Activated T-cell treated with anti-CD3 and anti-CD28 coated beads for 24 hours (primary cell): ENCODE measurements at places on chromosomes 6 and 20.

DNA sequence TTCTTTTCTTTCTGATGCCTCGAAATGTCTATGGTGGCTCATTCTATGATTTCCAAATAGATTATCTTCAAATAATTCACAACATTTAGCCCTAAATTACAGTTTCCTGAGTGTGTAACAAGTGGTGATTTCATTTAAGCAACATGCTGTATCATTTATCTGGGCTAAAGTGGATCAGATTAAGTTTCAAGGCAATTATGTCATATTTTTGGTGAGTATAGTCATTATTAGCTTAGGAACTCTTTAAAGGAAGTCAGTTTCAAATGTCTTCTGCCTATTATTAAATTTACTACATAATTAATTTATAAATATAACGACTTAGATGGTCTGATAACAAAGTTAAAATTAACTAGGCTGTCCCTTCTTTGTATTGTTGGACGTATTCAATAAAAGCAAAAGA is 847.9 kb upstream of the FLRT3 start:
- no peak for DNase-seq

GRCh38 chr20:34675561-34675960 is 1.3 kb downstream of the PIGU start:
- DNase-seq: no peak

- DNase-seq: no peak
Measured at GRCh38 chr20:32589769-32590168, 4.6 kb upstream of the NOL4L start.

GRCh38 chr6:40693768-40694167 is 106.6 kb upstream of the LRFN2 start:
- DNase-seq: no peak

DNA sequence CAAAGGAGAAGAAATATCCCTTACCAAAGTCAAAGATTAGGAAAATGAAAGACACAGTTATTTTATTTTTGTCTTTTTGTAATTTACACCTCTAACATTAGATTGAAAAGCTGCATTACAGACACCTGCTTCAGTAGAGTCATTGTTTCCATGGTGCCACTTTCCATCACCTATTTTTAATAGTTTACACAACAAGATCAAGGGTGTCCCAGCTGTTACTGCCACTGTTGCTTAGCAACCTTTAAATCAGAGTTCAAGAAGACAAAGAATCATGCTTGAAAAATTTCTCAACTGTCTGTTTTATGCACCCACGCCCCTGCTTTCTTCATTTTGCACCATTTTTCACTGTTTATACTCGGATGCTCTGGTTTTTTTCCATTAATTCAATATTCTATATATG is 668.2 kb upstream of the GJE1 start:
- no peak for DNase-seq

DNA sequence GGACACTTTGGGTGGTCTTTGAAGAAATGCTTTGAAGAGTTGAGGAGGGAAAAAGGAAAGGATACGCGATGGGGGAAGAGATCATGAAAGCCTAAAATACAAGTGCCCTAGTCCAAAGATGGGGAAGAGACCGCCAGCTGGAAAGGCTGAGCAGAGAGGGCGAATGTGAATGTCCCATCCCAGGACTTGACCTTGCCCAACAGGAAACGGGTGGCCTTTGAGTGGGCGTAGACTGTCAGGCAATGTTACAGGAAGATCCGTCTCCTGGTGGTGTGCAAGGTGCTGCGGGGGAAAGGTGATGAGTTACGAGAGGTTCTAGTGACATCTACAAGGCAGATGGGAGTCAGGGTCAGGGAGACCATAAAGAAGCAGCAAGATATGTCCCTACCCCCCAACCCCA is 55.0 kb upstream of the TBXT start:
- no peak for DNase-seq

DNA sequence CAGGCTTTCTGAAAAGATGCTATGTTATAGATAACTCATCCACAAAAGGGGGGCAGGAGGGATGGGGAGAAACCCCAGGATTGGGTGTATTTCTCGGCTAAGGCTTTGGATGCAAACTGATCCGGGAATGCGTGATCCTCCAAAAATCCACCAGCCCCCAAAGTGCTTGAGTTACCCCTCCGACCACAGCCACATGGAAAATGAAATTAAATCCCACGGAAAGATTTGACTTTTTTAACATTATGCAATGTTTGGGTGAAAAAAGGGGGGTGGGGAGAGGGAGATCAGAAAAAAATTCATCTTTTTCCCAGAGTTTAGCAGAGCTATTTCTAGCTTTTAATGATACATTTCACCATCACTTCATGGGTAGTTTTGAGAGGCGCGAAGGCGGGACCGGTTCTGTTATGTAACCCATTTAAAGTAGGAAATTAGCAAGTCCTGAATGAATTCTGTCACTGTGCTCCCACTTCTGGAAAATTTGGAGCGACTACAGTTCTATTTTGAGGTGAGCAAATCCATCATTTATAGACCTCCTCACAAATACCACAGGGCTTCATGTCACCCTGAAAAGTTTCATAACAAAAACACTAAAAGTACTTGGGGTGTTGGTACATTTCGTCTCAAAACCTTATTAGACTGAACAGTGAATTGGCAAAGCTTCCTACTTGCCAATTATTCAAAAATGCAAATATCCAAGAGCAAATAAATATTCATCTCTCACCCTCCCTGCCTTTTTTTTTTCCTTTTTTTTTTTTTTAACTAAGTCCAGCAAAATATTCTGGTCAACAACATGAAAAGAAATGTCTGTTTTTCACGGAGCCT is 51.9 kb upstream of the NFATC2 start:
- DNase-seq: no peak

GRCh38 chr6:52361945-52362442 is at the start of gene PAQR8:
PAQR8 (plus strand) TSS chr6:52362151; CDS start chr6:52403214, 41,063 bp downstream.
- DNase-seq: peak; percentile 76

DNA sequence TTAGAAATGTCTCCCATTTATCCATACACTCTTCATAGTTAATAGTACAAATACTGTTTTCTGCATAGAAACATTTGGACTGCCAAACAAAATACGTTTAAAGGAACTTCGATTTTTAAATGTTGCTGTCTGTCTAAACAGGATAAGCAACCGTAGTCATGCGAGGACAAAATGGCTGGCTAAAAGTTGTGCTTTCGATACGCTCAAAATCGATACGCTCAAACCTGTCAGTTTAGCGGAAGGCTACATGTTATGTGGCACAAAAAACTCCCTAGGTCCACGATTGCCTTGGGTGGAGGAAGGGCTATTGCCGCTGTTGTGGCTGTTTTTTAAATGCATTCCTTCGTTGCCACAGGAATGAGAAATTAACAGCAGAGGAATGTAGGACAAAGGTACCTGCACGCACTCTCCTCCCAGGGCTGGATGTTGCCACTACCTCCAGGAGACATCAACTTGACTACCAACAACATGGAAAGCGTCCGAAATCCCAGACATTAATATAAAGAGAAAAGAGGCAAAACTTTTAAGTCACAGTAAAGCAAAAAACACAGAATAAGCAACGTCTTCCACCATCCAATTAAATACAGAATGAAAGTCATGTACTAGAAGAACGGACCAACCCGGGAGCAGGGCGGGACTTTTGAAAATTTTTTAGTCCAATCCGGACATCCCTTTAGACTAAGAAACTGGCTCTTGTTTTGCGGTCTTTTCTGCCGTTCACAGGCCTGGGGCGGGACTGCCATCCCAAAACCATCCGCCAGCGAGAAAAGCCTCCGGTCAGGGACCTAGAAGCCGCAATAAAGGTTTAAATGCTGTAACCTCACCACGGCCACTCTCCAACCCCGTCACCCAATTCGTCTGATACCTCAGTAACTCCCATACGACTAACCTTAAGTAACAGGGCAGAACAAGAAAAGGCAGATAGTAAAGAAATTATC is 32.2 kb upstream of the HFE start:
- peak; percentile 77 for DNase-seq

DNA sequence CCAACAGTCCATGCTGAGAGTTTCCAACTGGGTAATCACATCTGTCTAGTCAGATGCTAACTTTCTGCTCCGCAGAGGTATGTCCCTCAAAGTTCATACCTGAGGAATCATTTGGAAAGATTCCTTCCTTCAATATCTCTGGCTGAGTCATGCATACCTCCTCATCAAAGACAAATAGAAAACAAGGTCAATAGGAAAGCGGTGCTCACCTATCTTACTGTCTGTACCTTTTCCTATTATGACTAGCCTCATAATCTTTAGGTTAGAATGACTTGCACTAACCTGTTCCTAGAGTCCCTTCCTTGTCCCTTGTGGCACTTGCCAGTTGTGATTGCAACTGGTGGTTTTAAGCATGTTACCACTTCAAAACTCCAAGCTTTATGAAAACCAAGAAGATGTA is 78.2 kb upstream of the PTPRK start:
- DNase-seq: no peak

DNA sequence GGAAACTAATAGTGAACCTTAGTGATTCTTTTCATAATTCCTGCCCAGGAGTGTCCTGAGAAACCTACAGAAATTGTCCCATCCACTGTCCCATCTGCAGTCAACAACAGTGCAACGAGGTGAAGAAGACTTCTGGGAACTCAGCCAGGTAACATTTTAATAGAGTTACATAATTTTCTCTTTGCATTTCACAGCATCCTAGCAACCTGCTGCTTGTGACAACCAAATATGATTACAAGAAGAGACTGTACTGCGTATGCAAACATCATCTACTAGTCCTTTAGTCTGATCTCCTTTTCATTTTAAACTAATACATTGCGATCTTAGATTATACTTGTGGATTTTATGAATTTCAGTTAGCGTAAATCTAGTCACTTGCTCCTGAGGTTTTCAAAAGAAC is 951.6 kb downstream of the TFAP2A start:
- no peak for DNase-seq

DNA sequence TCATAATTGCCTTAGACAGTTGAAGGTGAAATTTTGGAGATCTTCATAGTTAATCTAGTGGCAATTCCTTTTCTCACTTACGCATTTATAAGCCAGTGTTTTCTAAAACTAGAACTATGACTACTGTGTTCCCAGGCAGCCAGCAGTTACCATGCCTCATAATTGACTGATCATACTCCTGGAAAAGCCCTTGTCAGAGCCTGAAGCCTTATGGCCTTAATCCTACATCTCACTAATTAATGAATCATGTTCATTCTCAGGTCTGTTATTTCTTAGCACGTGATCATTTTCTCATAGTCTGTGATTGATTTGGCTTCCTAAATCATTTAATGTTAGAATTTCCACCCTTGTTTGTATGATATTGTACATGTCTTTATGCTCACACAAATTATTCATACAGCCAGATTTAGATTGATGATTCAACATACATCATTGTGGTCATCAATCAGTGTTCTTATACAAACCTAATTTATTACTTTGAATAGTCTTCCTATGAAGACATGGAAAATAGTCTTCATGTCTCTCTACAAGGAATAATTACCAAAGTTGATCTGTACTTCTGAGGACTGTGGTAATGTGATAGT is 132.6 kb upstream of the ASCC3 start:
- no peak for DNase-seq

GRCh38 chr6:108157234-108157980 is 8.4 kb upstream of the NR2E1 start:
- no peak for DNase-seq

DNA sequence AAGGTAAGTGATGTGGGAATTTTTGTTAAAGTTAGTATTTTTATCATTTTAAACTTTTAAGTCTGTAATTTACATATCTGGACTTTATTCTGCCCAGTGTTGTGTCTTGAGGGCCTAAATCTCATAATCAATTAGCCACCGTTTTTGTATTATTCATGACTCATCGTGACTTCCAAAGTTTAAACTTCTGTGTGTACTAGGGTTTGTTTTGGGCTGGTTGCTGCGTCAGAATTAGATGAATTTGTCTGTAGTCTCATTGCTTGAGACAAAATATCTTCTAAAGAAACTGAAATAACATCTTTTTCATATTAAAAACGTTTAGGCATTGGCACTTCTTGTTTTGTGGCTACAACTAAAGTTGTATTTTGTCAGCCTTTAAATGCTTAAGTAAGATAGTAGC is 41.3 kb downstream of the CDYL start:
- no peak for DNase-seq

- DNase-seq: no peak
Measured at GRCh38 chr6:82963191-82963925, 102.3 kb downstream of the UBE3D start.

GRCh38 chr6:5125152-5126006 is 40.2 kb downstream of the PPP1R3G start:
- DNase-seq: no peak

GRCh38 chr6:162177746-162178145 is 549.8 kb downstream of the PRKN start:
- DNase-seq: no peak

DNA sequence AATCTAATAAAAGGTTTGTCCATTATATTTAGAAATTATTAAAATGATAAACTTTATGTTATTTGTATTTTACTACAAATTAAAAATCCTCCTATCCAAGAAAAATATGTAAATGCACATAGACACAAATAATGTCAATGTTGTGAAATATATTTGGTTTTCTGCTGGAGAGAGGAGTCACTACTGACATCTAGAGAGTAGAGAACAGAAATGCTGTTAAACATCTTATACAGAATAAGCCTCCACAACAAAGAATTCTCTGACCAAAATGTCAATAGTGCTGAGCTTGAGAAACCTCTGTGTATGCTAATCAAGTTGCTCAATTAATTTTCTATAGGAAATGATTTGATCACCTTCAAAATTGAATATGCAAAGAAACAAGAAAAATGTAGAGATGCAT is 12.4 kb downstream of the HTR1B start:
- no peak for DNase-seq
